GM23248 (cell line): ENCODE measurements at places on chromosomes 13 and 19. TPM values are rescaled to one million over a fixed set of nuclear protein-coding genes. Genes with fewer than 3 reads are reported as not detected.

Gene LILRA1
- not detected in 2 replicates for total RNA-seq

Gene ALDH16A1
- total RNA-seq, result 30.4 and 43.8 TPM in 2 replicates

Gene SLC10A2
- not detected in 2 replicates for total RNA-seq

- H3K27me3 ChIP-seq, result no peaks in the 10 kb centered on the region
- no peak for DNase-seq
- H3K4me3 ChIP-seq, result no peak overlapping the region
- H3K4me1 ChIP-seq, result peaks cover 5% of the 10 kb centered on the region; the same call in 1 of the 2 replicates
- no peaks in the 10 kb centered on the region for H3K36me3 ChIP-seq
Measured at GRCh38 chr13:42148538-42148937, 100.1 kb downstream of the DGKH start.

GRCh38 chr19:33724721-33725060 is 72.0 kb upstream of the KCTD15 start:
- no peak overlapping the region for H3K27ac ChIP-seq
- H3K4me1 ChIP-seq, result no peaks in the 10 kb centered on the region
- no peak overlapping the region for H3K4me3 ChIP-seq

DNA sequence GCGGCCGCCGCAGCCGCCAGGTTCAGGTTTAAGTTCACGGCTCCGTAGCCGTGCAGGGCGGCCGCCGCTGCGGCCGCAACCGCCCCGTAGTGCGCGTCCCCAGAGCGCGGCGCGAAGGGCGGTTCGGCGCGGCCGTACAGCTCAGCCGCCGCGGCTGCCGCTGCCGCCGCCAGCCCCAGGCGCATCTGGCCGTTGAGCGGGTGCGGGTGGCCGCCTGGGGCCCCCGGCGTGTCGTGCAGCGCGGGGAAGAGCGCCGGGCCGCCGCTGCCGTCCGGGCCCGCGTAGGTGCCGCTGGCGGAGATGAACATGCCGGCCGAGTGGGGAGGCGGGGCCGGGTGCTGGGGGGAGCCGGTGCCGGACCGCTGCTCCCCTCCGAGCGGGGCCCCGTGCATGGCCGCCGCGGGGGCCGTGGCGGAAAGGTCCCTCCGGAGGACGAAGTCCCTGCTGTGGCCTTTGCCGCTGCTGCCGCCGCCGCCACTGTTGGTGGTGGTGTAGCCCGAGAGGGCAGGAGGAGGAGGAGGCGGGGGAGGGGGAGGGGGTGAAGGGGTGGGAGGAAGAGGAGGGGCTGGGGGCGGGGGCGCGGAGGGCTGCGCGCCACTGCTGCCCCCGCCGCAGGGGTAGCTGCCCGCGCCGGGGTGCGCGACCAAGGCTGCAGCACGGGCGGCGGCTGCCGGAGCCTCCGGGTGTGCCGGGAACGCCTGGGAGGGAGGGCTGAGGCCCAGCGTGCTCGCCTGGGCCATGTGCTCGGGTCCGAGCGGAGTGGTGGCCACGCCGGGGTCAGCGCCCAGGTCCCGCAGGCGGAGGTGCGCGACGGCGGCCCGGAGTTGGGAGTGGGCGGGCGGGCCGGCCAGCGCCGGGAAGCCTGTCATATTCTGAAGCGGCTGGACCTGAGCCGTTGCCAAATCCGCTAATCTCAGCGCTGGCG is 654 bp downstream of the ZIC5 start:
- H3K4me1 ChIP-seq, result peaks cover 4% of the 10 kb centered on the region; the same call in 1 of the 2 replicates
- H3K27ac ChIP-seq, result no peak overlapping the region
- DNase-seq, result peak; percentile 28

DNA sequence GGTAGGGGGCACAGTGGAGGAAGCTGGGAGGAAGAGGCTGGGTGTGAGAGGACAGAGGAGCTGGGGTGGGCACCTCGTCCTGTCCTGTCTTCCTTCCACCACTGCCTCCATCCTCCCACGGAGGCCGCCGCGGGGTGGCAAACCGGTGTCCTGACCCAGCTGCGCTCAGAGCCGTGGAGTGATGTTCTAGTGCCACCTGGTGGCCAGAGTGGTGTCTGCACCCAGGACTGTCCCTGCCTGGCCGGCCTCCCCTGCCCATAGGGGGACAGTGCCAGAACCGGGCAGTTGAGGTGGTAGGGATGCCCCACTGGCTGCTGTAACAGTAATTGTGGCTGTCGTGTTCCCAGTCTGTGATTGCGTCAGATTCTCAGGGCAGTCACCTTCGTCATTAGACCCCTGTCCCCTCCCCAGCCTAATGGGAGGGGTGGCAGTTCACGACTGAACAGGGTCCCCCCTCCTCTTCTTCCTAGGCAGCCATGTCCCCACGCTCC is 11.1 kb upstream of the ARRDC2 start:
- no peaks in the 10 kb centered on the region for H3K27me3 ChIP-seq
- DNase-seq, result peak; percentile 82
- peaks cover 5% of the 10 kb centered on the region; the same call in 1 of the 2 replicates for H3K4me1 ChIP-seq
- no peak overlapping the region for H3K27ac ChIP-seq

DNA sequence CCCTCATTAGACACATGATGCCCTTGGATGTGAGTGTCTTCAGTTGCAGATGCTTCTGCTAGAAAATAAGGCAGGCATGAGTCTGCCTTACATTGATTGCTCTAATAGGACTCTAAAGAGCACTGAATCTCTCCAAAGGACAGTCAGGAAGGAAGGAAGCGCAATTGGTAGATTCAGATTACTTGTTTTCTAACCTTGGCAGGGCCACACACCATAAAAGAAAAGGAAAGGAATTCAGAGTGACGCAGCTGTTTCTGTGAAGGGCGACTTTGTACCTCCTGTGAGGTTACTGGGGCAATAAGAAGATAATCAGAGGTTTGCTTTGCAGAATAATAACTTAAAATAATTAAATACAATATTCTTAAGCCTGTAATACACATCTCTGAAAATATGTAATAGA is 48.0 kb downstream of the FRY start:
- H3K4me3 ChIP-seq, result no peak overlapping the region
- H3K27me3 ChIP-seq, result no peaks in the 10 kb centered on the region
- no peaks in the 10 kb centered on the region for H3K4me1 ChIP-seq
- no peak overlapping the region for H3K27ac ChIP-seq

DNA sequence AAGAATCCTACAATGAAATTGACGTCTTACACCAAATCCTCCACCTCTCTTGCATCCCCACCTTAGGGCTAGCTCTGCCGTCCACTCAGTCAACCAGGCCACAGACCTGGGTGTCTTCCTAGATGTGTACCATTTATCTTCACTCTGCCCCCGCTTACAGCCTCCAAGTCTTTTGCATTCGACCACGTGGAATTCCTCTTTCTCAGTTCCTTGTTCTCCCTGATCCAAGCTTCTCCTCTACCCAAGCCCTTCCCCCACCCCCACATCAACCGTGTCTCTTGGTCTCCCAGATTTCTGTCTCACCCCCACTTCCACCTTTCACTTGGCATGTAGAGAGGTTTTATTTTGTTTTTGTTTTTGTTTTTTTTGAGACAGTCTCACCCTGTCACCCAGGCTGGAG is 1.2 kb upstream of the DMWD start:
- no peak for DNase-seq
- H3K27me3 ChIP-seq, result no peaks in the 10 kb centered on the region
- no peak overlapping the region for H3K27ac ChIP-seq
- no peaks in the 10 kb centered on the region for H3K4me1 ChIP-seq

DNA sequence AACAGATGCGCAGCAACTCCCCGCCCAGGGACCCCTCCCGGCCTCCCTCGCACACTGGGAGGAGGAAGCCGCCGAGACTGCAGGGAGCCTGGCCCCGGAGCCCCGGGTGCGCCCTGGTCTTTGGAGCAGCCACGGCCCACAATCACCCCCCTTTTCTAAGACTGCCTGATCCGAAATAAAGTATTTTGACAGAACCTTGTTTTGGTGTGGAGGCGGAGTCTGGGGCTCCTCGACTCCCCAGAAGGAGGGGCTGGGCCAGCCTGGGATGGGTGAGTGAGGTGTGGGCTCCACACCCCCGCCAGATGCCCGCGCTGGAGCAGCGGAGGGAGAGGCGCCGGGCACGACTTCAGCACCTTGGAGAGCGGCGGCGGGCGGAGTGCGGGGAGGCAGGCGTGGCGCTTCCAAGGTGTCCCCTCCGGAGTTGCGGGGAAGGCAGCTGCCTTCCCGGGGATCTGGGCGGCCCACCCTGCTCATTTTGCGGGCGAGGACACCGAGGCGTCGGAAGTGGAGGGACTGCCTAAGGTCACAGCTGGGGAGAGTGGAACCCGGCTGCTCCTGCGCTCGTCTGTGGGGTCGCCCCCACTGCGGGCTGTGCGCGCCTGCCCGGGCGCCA is 9.4 kb downstream of the SIRT6 start:
- H3K27ac ChIP-seq, result no peak overlapping the region
- H3K36me3 ChIP-seq, result no peaks in the 10 kb centered on the region
- H3K27me3 ChIP-seq, result no peaks in the 10 kb centered on the region
- peak; percentile 69 for DNase-seq
